Liver (tissue), 10 donors: ENCODE measurements at places on chromosomes 5 and 9. TPM values are rescaled to one million over a fixed set of nuclear protein-coding genes. Genes with fewer than 3 reads are reported as not detected.

- H3K4me3 ChIP-seq: no peak overlapping the region
- no peaks in the 10 kb centered on the region for H3K4me1 ChIP-seq
- DNase-seq: no peak
- no peaks in the 10 kb centered on the region for H3K27me3 ChIP-seq
- H3K36me3 ChIP-seq: no peaks in the 10 kb centered on the region
Observed at GRCh38 chr5:145689235-145689634, 145.9 kb downstream of the PRELID2 start.

GRCh38 chr9:6961845-6962522, 204.2 kb downstream of the KDM4C start:
- H3K4me3 ChIP-seq: no peak overlapping the region
- no peaks in the 10 kb centered on the region for H3K36me3 ChIP-seq
- no peaks in the 10 kb centered on the region for H3K4me1 ChIP-seq
- no peaks in the 10 kb centered on the region for H3K27me3 ChIP-seq
- H3K27ac ChIP-seq: no peak overlapping the region

ATP10B gene
- 0.67 TPM for total RNA-seq

- no peak overlapping the region for H3K27ac ChIP-seq
- no peaks in the 10 kb centered on the region for H3K4me1 ChIP-seq
- no peaks in the 10 kb centered on the region for H3K36me3 ChIP-seq
- no peak for DNase-seq
Observed at GRCh38 chr5:107698286-107698685, 27.5 kb upstream of the EFNA5 start.

YIPF5 gene
- 43.1 TPM for total RNA-seq

DNA sequence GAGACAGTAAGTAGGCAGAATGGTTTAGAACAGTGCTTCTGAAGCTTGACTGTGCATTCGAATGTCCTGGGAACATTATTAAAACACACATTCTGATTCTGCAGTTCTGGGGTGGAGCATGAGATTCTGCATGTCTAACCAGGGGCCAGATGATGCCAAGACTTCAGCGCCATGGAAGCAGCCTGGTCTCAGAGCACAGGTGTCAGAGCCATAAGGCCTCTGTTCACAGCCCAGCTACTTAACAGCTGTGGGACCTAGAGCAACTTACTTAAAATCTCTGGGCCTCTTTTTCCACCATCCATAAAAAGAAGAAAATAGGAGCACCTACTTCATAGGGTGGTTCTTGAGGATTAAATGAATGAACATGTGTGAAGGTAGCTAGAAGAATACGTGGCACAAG, 84.0 kb downstream of the GNAQ start:
- no peak for DNase-seq
- H3K36me3 ChIP-seq: no peaks in the 10 kb centered on the region
- H3K27me3 ChIP-seq: no peaks in the 10 kb centered on the region
- no peak overlapping the region for H3K27ac ChIP-seq

GPR151 gene
- not detected for total RNA-seq
